ENCODE measurements at places on chromosomes 5 and 9.
A peak's percentile ranks its signal among the peaks of the same experiment; 100 is the strongest.

GRCh38 chr5:123647066-123647465 lies 135.1 kb downstream of the CSNK1G3 start:
- DNase-seq: no peak

- DNase-seq: no peak
Observed at GRCh38 chr5:32708949-32709348, 2.2 kb upstream of the NPR3 start.

- DNase-seq: no peak
Observed at GRCh38 chr5:41181691-41182564, 31.4 kb downstream of the C6 start.

GRCh38 chr5:111769541-111769940 lies 12.5 kb upstream of the NREP start:
- no peak for DNase-seq

DNA sequence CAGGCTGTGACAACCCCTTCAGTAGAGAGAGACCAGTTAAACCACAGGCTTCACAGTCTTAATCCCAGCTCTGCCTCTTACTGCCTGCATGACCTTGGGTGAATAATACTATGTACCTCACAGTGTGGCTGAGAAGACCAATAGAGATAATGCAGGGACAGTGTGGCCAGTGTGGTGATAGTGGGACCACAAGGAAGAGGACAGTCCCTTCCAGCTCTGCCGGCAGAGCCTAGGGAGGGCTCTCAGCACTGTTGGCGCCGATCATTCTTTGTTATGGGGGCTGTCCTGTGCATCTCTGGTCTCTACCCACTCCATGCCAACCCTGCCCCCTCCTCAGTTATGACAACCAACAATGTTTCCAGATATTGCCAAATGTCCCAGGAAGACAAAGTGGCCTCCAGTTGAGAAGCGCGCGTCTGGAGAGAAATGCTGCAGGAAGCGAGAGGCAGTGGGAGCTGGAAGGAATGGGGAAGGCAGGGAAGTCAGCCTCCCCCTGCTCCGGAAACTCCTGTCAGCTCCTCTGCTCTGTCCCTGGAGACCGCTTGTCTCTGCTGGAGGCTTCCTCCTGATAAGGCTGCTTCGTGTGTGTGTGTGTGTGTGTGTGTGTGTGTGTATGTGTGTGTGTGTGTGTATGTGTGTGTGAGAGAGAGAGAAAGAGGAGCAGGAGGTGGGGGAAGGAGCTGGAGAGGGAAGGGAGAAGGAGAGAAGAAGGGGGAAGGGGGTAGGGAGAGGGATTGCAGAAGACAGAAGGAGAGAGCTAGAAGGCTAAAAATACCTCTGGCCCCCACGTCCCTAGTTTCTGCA lies 31.8 kb upstream of the FABP6 start:
- DNase-seq: peak; percentile 43

DNA sequence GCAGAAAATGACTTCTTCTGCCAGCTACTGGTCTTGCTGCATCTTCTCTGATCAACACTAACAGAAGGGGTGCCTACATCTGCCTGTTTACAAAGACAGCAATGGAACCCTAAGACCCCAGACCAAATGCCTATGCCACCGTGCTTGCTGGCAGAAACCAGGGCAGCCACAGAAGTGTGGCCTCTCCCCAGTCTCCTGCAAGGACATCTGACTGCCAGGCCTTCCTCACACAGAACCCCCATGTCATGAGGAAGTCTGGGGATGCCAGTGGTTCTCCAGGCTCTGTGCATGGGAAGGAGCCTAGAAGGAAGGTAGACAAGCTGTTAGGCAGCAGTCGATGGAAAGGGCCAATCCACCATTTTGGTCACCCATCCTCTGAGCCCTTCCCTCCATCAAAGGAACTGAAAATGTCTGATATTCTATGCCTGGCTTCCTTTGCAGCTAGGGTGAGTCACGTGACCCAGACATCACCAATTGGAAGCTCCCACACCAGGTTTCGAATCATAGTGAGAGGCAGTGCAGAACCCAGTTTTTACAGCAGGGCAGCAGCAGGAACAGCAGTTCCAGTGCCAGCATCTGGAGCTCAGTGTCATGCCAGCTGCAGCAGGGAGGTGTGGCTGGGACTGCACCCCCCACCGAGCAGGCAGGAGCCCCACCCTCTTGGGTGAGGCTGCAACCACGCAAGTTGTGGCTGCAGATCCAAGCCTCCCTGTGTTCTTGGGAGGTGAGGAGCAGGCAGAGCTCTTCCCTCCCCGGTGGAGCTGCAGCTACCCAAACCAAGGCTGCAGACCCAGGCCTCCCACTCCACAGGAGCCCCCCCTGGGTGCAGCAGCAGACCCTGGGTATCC lies 123.4 kb downstream of the OLFM1 start:
- DNase-seq: no peak

DNA sequence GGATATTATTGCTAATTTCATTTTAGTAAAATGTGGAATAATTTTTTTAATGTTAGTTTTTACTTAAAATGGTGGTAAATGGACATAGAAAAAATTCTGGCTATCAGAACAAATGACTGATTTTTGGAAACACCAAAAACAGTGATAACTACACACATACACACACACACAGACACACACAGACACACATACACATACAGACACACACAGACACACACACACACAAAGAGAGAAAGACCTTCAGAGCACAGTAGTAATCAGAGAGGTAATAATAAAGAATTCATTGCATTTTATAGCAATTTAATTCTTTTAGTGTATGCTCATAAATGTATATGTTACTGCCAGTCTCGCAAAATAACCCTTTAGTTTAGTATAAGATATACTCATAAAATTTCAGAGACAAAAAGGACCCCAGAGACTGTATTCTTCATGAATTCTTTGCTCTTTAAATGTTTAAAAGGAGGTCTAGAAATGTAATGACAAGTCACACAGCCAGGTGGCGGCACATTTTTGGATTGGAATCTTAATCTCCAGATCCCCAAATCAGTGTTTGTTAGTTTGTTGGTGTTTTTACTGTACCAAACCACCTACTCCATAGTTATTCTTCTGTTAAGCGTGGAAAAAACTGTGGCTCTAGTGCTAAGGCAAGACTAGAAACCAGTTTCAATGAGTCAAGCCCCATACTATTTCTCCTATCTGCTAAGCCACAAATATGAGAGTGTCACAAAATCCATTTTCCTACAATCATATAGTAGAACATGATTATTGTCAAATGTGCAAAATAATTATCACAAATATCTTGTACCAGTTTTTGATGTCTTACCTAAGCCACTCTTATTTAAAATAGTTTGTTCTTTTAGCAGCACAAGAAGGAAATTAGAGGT lies 109.9 kb downstream of the EDIL3 start:
- peak; percentile 47 for DNase-seq

GRCh38 chr5:103375350-103375749 lies 116.8 kb downstream of the MACIR start:
- DNase-seq: peak; percentile 88

DNA sequence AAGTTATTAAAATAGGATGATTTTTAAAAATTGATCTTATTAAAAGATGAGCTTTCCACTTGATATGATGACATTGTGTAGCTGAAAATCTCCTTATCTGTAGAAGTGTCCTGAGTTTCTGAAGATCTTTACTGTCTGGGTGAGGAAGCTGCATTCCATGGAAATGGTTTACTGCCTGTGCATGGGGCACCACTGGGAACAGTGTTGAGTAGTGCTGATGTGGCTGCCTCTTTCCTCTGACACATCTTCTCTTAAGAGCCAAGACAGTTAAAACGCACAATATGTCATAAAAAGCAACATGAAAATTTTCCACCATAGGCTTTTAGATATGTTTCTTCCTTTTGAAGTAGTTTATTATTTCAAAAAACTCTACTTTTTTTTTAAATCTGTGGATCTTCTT lies 24.6 kb downstream of the SECISBP2 start:
- no peak for DNase-seq

DNA sequence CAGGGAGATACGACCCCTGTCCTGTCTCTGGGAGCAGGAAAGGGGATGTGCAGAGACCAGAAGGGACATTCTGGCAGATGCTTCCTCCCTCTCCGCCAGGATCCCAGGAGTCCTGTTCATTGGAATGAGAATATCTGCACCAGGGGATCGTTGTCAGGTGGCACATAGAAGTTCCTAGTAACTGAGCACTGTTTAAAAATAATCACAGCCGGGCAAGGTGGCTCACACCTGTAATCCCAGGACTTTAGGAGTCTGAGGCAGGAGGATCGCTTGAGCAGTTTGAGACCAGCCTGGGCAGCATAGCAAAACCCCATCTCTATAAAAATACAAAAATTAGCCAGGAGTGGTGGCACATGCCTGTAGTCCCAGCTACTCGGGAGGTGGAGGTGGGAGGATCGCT lies 12.3 kb downstream of the SARDH start:
- no peak for DNase-seq

- no peak for DNase-seq
Observed at GRCh38 chr5:61666064-61666621, 334.1 kb downstream of the ZSWIM6 start.

GRCh38 chr5:39400713-39401578 lies 23.8 kb downstream of the DAB2 start:
- peak; percentile 65 for DNase-seq

DNA sequence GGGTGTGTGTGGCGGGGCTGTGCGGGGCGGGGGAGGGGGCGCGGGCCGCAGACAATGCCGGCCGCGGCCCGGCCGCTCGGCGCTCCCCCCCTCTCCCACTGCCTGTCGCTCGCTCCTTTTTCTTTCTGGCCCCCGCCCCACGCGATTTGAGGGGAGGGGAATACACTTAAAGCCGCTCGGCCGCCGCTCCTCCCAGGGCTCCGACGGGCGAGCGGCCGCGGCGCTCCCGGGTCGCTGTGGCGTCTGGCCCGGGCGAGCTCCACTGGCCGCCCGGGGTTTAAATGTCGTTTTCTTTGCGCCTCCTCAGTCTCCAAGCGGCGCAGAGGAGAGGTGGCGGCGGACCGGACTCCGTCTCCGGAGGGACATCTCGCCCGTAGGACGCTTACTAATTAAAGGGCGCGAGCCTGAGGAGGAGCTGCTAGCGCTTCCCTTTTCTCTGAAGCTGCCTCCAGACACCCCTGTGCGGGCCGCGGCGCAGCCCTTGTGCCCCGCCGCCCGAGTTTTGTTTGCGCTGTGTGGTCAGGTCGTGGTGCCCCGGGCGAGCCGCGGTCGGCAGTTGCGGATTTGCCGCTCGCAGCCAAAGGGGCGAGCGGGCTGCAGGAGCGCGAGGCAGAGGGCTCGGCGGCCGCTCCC lies 1.4 kb downstream of the ZSWIM6 start:
- DNase-seq: peak; percentile 49

DNA sequence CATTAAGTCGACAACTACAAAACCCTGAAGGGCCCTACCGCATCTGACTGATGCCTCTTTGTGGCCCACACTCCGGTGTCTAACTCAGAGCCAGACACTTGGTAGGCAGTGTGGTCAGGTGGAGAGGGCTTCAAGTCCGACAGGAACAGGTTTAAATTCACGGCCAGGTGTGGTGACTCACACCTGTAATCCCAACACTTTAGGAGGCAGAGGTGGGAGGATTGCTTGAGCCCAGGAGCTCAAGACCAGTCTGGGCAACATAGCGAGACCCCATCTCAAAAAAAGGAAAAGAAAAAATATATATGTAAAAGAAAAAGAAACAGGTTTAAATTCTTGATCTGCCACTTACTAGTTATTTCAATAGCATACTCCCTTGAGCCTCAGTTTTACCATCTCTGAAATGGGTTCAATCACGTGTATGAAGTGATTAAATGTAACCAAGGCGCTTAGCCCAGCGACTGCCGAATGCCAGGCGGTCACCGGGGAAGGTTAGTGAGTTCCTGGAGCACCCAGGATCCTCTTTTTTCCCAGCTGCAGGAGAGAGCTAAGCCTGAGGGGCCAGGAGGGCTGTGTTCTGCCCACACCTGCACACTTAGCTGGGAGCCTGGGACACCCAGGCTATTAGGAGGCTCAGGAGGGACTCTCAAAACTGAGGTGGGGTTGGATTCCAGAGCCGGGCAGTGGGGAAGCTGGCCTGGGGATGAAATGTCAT lies 943 bp downstream of the CLTB start:
- no peak for DNase-seq

DNA sequence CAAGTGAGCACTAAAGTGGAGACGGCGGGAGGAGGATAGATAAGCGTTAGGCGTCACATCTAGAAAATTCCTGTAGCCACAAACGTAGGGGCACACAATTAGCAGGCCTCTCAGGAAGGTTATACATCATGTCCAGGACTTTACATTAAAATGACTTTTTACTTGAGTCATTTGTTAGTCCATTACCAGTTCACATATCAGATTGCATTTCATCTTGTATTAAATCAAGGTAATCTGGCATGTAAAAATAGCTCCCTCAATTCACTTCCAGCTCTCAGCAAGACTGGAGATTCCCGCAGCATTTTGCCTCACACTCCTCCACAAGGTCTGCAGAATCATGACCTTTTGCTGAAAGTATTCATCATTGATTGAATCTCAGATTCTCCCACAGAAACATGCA lies 118.8 kb downstream of the PRDM6 start:
- no peak for DNase-seq

DNA sequence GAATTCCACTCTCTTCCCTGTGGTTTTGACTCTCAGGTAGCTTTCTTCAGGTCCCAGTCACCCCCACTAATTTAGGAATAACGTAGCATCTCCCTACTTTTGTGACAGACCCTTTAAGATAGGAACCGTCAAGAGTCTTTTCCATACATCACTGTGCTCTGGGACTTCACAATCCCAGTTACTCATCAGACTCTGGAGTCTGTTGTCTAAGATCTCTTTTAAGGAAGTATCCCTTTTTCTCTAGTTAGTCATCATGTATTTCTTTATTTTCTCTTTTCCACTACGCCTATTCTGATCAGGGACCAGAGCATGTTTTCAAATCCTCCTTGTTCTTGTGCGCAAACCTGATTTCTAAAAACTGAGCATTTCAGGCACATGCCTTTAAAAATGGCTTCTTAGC lies 143.0 kb downstream of the GOLPH3 start:
- no peak for DNase-seq

DNA sequence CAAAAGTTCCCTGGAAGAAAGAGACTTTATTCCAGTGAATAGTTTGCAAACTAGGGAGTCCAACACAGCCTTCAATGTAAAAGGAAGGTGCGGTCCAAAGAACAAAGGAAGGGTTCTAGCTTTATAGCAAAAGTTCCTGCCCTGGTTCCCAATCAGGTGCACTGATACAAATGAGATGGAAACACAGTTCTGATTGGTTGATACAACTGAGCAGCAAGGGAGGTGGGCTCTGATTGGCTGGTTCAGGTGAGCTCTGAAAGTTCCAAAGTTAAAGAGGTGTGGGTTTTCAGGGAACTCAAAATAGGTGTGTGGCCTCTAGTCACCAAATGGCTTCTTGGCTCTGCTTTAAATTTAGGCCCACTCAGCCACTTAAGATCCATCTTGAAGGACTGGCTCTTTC lies 43.1 kb downstream of the P4HA2 start:
- no peak for DNase-seq

- no peak for DNase-seq
Observed at GRCh38 chr9:19409401-19410194, 789 bp downstream of the ACER2 start.

DNA sequence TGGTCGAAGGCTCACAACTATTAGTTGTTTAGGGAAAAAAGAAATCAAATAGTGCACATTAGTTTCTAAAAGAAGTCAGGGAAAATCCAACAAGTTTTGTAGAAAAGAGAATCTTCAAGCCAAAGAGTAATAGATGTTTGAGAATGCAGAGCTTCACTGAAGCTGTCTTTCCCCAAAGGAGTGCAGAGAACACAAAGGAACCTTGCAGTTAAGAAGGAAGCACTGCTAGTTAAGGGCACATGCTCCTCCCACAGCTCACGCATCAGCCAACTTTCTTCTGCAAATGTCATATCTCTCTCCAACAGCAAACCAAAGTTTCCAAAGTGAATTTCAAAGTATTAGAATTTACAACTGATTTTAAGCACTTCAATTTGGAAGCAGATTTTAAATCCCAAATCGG lies 116.4 kb upstream of the FST start:
- no peak for DNase-seq
